ENCODE measurements at places on chromosomes 5 and 9.

GRCh38 chr5:111934511-111934910, 177.5 kb upstream of the NREP start:
- no peak for DNase-seq

- DNase-seq: no peak
Measured at GRCh38 chr5:179614745-179615144, 8.7 kb downstream of the HNRNPH1 start.

DNA sequence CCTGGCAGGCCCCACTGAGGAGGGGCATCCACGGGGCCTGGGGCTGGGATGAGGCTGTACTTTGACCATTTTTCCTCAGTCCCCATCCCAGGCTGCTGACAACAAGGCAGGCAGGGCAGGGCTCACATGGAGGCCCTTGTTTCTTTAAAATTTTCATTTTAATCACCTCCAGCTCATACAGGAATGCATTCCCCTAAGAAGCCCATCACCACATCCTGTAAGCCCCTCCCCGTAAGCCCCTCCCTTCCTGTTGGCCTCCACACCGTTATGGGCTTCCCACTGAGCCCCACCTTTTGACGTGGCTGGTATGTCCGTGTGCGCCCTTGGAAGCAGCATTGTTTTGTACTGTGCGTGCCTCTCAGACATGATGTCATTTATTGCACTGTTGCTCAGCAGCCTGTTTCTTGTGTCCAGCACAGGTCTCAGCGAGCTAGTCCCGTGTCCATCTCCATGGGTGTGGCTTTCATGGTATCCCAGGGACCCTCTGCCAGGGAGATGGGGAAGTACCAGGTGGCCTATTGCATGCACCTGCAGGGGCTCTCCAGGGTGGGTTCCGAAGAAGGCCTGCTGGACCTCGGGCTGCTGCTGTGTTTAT, 22.4 kb downstream of the PHF2 start:
- peak; percentile 53 for DNase-seq

DNA sequence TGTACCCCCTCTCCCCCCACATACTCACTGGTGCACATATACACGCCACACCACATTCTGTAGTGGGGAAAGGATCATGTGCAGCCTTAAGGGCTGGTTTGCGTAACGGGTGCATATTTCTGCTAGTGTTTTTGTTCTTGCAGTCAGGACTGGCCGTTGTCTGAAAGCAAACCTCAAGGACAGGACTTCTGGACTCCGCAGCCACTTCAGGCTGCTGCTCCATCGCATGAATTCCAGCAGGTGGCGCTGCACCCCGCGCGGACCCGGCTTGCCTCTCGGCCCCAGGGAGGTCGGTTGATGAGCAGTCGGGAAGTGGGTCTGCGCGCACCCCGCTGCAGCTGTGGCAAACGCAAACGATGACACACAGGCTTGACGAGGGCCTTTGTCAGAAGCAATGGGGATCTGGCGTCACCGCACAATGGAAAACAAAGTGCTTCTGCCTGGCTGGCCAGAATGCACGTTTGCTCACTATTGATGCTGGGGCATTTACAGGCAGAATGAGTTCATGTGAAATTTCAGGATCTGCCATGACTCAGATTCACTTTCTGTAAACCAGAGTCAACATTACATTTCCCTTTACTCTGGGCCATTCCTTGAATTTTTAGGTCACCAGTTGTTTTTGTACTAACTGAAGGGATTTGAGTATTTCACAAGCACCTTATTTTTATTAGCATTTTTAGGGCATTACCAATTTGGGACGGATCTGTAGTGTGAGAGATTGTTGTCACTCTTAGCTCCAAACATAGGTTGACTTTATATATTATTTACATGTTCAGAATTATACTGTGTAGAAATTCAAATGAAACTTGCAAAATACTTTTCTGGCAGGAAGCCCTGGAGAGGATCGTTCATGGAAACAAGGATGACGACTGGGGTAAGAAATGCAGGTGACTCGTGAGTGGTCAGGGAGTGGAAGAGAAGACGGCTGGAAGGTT, 36.4 kb upstream of the GLRX start:
- DNase-seq: peak; percentile 99

- DNase-seq: no peak
Measured at GRCh38 chr9:120263836-120264235, 316.1 kb downstream of the CDK5RAP2 start.

- DNase-seq: no peak
Measured at GRCh38 chr9:126114850-126115460, 211.7 kb upstream of the MVB12B start.

- DNase-seq: peak; percentile 70
Measured at GRCh38 chr9:14205463-14205862, 108.5 kb downstream of the NFIB start.

- no peak for DNase-seq
Measured at GRCh38 chr9:13715430-13715829, 435.9 kb upstream of the MPDZ start.

- DNase-seq: no peak
Measured at GRCh38 chr9:117511852-117512481, 97.1 kb upstream of the ASTN2 start.

DNA sequence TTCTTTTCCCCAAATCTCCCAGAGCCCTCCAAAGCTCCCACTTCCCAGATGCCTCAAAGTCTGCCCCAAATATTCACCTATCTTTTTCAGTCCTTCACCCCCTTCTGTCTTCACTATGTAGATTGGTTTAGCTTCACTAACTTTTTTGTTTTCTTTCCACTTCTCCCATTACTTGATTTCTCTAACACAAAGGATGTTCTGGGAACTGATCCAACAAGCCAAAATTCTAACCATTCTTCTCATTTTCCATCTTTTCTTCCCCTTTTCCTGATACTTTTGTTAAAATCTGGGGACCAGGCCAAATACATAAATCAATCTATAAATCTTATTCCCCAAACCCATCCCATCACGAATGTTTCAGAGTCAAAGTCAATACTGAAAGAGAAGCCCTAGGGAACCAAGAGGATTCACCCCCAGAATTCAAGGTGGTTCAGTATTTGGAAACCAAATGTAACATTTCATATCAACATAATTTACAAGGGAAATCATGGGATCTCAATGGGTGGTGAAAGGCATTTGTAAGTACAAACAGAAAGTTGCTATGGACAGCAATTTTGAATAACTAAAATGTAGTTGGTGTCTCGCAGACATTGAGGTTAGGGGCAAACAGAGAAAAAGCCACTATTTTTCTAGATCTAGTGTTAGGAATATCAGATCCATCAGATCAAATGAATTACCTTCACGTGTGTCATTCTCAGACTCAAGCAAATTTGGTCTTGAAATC, 35.3 kb downstream of the APTX start:
- no peak for DNase-seq

GRCh38 chr5:108637134-108637533, 110.6 kb upstream of the FER start:
- DNase-seq: no peak

DNA sequence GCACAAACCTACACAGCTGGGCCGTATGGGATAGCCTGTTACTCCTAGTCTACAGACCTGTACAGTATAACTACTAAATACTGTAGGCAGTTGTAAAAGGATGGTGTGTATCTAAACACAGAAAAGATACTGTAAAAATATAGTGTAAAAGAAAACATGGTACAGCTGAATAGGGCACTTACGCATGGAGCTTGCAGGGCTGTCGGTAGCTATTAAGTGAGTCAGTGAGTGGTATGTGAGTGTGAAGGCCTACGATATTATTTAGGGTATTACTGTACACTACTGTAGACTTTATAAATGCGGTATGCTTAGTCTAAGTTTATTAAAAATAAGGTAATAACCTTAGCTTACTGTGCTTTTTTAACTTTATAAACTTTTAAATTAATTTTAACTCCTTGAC, 1.2 kb downstream of the ZCCHC9 start:
- DNase-seq: no peak

GRCh38 chr5:96871686-96872085, 4.6 kb upstream of the ERAP2 start:
- no peak for DNase-seq

- no peak for DNase-seq
Measured at GRCh38 chr5:135894789-135895188, 852 bp downstream of the IL9 start.

GRCh38 chr5:179417016-179417415, 71.8 kb upstream of the ADAMTS2 start:
- DNase-seq: no peak

DNA sequence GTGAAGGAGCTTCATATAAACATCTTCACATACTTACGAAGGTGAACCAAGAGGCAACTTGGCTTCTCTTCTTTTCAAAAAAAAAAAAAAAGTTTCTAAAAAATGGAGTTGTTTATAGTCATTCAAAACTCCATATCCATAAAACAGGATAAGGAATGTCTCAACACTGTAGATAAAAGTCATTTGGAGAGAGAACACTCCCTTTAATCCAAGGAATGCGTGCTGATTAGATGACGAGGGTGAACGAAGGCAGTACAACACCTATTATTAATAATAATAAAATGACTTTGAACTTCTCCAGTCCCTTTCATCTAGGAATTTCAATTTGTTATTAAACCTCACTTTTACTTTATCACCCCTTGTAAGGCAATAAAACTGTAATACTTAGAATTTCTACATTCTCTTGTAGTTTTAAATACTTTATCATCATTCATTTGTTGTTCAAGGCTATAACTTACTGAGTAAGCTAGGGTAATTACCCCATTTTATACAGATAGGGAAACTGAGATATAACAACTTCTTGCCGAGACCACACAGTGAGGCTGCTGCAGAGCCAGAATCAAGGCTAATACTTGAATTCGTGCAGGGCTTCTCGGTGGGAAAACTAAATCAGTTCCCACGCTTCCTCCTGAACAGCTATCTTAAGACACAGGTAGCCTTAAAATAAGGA, 377.1 kb downstream of the EFNA5 start:
- DNase-seq: no peak

- peak; percentile 81 for DNase-seq
Measured at GRCh38 chr9:72577212-72577753, 55.9 kb downstream of the TMC1 start.

- no peak for DNase-seq
Measured at GRCh38 chr5:55241746-55242145, 8.3 kb upstream of the CCNO start.

- DNase-seq: no peak
Measured at GRCh38 chr5:118552146-118552545, 436.2 kb downstream of the DTWD2 start.

GRCh38 chr5:60092671-60093422, 199.3 kb upstream of the PDE4D start:
- DNase-seq: peak; percentile 81

Data from astrocyte of the spinal cord (primary cell).